Esophagus muscularis mucosa (tissue), 4 donors: ENCODE measurements at places on chromosomes 7 and 10. TPM values are rescaled to one million over a fixed set of nuclear protein-coding genes. Genes with fewer than 3 reads are reported as not detected.

DNA sequence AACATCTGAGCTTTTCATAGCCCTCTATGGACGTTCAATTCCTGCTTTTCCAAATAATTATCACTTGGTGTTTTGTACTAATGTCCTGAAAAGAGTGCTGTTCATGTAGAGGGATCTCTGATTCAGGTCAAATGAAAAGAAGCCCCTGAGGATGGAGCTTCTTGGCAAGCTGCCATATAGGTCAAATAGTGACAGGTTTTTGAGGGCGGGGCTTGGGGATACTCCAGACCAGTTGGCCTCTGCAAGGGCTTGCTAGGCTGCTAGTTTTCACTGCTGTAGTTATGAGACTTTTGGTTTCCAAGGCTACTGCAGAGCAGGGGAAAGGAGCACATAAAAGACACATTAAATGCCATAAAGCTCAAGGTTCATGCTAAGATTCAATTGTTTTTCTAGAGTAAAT is 257.2 kb upstream of the CACNA2D1 start:
- no peak for DNase-seq

DNA sequence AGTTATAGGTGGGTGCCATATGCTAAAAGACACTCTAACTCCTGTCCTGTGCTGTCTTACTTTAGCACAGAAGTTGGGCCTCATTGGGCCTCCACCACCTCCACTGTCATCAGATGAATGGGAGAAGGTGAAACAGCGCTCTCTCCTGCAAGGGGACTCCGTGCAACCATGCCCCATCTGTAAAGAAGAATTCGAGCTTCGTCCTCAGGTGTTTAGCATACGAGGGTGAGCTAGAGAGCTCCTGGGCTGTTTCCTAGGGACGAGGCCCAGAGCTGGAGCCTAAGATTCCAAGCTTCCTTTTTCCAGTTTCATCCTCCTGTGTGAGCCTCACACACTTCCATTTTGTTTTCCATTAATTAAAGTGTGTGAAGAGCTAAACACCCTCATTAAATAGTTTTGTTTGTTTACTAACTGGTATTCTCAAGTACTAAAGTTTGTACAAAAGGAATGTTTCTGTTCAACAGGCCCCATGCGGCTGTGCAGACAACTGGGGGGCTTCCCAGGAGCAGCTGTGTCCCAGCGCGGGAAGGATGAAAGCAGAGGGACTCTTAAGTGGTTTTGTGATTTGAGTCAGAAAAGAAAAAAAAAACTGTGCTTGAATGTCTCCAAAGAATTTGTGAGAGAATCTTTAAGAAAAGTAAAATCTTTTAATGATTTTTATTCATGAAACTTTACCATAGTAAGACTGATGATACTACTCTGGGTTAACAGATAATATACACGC is 14.1 kb downstream of the RNF32 start:
- DNase-seq: no peak

DNA sequence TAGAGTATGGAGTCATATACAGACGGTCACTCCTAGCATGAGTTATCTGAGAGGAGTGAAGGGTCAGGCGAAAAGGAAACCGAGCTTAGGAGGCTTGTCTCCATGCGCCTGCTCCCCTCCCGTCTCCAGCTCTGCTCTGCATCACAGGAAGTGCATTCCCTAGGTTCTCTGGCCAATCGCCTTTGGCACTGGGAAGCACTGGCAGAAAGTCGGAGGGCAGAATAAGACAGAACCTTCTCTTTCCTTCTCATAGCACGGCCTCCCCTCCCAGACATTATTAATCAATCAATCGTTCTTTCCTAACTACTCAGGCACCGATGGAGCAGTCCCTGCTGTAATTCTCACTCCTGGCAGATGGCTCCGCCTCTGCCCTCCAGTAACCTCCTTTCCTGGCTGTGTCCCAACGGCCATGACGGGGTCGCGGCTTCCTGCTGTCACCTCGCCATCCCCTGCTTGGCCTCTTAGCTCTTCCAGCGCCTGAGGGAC is 177.1 kb downstream of the FRMD4A start:
- no peak for DNase-seq

DNA sequence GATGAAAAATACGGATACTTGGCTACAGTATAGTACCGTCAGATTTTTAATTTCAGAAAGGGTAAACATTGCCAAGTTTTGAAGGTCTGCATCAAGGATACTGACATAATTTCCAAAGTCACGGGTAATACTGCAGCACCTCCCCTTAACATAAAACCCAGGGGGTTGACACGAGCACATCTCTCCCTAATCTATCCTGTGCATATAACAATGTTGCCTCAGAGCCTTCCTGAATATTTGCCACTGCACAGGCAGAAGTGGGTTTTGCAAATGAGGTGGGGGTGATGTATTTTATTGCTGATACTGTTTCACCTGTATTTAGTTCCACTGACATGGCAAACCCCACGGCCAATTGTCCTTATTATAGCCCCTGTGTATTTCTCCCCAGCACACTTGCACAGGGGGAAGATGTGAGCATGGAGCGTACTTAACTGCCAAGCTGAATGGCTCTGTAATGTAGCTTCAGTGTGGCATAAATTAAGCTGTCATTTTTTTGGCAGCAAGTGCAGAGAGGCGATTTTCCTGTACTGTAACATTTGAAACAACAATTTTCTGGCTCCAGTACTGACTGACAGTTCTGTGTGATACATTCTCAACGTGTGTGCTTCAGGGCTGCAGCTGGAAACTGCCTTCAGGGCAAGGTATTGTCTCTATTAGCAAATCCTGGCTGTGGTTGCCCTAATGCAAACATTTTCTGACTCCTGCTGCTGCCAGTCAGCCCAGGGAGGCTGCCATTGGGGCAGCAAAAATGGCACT is 299.6 kb upstream of the SP4 start:
- DNase-seq: no peak

GRCh38 chr10:43354879-43355380 is 16.5 kb upstream of the FXYD4 start:
- no peak for DNase-seq

DNA sequence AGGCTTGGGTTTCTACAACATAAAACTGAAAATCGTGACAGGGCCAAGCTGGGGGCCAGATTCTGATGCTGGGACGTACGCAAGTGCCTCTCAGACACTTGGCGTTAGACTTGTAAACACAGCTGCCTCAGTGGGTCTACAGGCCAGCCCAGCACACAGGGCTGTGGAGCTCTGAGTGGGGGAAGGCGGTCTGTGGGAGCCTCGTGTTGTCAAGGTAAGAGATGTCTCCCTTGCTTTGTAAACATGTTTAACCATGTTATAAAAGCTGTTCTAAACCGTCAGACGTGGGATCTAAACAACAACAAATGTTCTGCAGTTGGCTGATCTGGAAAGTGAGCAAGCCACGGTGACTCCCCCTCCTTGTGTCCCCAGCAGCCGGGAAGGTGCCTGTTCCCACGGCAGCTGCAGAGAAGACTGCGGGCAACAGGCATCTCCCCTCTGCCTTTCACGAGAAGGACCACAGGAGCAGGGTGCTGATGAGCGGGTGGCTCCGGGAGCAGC is 67.8 kb downstream of the ZRANB1 start:
- DNase-seq: no peak

DNA sequence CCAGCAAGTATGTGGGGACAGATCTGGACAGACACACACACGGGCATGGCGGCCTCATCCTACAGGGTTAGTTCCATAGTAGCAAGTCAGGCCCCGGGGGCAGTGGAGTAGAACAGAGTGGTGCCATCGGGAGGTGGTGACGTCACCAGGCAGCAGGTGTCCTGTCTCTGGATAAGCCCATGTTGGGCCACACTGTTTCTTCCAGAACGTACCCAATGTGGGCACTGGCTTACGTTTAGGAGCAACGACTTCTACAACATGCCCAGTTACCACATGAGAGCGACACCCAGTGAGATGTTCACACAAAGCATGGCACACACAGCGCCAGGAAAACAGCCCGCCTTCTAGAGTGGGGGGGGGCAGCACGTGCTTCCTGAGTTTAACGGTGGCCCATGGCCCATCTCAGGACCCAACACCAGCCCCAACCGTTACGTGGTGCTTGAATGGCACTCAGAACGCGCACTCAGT is 67.8 kb downstream of the CTBP2 start:
- no peak for DNase-seq

DNA sequence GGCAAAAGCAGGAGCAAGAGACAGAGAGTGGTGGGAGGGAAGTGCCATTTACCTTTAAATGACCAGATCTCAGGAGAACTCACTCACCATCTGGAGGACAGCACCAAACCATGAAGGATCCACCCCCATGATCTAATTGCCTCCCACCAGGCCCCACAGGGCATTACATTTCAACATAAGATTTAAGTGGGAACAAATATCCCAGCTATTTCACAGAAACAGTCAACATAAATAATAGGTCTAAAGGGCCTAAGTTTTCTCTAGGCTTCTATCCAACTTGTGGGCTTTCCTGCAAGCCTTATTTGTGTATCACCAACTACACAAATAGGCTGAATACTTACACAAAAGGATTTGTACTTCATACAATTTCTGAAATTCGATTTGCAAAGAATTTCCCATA is 196.8 kb upstream of the POT1 start:
- no peak for DNase-seq

- no peak for DNase-seq
These were observed 158.5 kb downstream of the GALNT17 start for GRCh38 chr7:71290452-71290851.

DNA sequence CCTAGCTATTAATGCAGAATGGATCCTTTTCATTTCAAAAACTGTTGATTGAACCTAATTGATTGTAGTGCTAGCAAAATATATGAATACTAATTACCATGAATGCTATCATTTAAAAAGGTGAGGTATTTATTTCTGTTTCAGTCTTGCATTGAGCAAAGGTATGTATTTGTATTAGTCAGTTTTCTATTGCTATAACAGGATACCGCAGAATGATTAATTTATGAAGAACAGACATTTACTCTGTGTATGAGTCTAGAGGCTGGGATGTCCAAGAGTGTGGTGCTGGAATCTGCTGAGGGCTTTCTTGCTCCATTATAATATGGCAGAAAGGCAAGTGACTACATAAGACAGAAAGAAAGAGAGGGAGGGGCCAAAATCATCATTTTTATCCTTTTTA is 199.2 kb downstream of the KIF20B start:
- no peak for DNase-seq

- DNase-seq: no peak
These were observed 47.3 kb upstream of the CNPY1 start for GRCh38 chr7:155593461-155594162.

DNA sequence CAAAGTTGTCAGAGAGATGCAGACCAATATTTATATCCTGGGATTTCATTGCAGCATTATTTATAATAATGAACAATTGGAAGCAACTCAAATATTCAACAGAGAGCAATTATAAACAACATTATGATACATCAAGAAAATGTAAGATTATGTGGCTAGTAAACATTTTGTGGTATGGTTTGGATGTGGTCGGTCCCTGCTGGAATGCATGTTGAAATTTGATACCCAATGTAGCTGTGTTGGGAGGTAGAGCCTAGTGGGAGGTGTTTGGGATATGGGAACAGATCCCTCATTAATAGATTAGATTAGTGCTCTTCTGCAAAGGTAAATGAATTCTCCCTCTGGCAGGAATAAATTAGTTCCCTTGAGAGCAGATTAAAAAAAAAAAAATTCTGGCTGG is 350.9 kb downstream of the ANKRD30A start:
- no peak for DNase-seq

- DNase-seq: no peak
These were observed 84.9 kb downstream of the CHRM2 start for GRCh38 chr7:136953386-136953785.

GRCh38 chr7:12111422-12112405 is 99.4 kb upstream of the TMEM106B start:
- DNase-seq: no peak

GRCh38 chr10:4306871-4307270 is 519.1 kb upstream of the AKR1E2 start:
- DNase-seq: peak; percentile 47

DNA sequence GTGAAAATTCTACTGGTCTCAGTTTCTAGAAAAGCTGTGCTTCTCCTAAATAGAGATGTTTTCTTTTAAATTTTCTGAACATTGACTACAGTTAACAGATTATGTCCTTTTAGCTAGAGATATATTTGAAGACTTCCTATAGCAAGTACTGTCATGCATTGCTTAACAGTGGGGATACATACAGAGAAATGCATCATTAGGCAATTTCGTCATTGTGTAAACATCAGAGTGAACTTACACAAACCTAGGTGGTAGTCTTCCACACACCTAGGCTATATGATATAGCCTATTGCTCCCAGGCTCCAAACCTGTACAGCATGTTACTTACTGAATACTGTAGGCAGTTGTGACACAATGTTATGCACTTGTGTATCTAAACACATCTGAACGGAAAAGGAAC is 28.5 kb downstream of the PIK3CG start:
- no peak for DNase-seq

DNA sequence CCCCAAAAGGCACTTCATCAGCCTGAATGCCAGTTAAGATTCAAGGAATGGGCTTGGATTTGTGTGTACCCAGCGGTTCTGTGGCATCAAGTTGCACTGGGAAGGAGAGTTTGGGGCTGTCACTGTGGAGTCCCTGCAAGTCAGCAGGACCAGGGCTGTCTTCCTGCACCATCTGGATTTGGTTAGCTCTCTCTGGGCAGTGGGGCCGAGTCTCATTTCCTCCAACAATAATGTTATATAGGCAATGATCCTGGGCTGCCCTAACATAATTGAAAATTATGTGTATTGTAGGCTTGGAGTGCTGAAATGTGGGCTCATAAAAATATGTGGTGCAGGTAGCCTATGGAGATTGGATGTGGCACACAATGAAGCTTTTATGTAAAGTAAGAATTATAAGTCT is 87.2 kb downstream of the TCF7L2 start:
- no peak for DNase-seq

- DNase-seq: no peak
These were observed 56.9 kb downstream of the XPNPEP1 start for GRCh38 chr10:109866168-109866994.

- no peak for DNase-seq
These were observed 24.3 kb downstream of the FAM20C start for GRCh38 chr7:216360-217300.

- no peak for DNase-seq
These were observed 89.3 kb downstream of the NPSR1 start for GRCh38 chr7:34747176-34747781.

GRCh38 chr7:64795176-64795575 is 948 bp downstream of the ZNF138 start:
- DNase-seq: no peak

DNA sequence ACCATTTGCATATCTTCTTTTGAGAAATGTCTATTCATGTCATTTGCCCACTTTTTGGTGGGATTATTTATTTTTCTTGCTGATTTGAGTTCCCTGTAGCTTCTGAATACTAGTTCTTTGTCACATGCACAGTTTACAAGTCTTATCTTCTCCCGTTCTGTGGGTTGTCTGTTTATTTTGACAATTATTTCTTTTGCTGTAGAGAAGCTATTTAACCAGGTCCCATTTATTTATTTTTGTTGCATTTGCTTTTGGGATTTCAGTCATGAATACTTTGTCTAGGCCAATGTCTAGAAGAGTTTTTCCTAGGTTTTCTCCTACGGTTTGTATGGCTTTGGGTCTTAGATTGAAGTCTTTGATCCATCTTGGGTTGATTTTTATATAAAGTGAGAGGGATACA is 32.9 kb downstream of the GPR22 start:
- DNase-seq: no peak

GRCh38 chr7:140209866-140210609 is 33.3 kb upstream of the KDM7A start:
- no peak for DNase-seq

- DNase-seq: no peak
These were observed 429.1 kb downstream of the ACTR3B start for GRCh38 chr7:153188630-153189029.

GRCh38 chr7:56105508-56105907 is 768 bp downstream of the CHCHD2 start:
- no peak for DNase-seq

GRID1 gene
- total RNA-seq: 1.2 TPM

NUTM2A gene
- 2.3 TPM for total RNA-seq

AKR1C3 gene
- total RNA-seq: 22.0 TPM

NDUFB2 gene
- total RNA-seq: 235 TPM

AKR1D1 gene
- not detected for total RNA-seq

ZNF727 gene
- total RNA-seq: 5.8 TPM
